ENCODE measurements at places on chromosomes 4 and X.

DNA sequence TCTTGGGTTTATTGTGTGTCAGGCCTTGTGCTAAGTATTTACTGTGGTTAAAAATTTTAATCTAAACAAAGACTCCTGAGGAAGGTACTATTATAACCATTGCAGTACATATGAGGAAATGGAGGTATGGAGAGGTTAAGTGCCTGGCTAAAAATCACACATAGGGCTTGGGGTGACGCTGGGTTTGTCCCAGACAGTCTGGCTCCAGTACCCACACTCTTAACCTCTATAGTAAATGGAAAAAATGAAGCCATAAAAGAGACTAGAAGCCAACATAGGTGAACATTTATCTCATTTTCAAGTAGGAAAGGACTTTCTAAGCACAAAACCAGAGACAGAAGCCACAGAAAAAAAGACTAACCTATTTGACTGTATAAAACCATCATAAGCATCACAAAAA lies 1.9 kb downstream of the FOXP3 start:
- no peak for DNase-seq

DNA sequence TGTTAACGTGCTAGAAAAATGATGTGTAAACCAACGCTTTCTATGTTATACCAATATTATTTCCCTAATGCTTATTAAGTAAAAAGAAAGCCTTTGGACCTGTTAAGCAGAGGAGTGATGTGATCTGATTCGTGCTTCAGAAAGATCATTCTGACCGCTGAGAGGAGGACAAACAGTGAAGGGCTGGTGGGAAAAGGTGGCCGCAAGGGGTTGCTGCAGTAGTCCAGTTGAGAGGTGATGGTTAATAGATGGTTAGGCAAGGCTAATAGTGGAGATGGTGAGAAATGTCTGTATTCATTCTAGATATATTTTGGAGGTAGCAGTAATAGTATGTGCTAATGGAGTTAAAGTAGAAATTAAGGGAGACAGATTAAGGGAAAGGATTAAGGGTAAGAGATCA lies 12.9 kb upstream of the VGLL1 start:
- DNase-seq, result no peak

GRCh38 chrX:11944501-11944900 lies 186.5 kb downstream of the MSL3 start:
- no peak for DNase-seq

DNA sequence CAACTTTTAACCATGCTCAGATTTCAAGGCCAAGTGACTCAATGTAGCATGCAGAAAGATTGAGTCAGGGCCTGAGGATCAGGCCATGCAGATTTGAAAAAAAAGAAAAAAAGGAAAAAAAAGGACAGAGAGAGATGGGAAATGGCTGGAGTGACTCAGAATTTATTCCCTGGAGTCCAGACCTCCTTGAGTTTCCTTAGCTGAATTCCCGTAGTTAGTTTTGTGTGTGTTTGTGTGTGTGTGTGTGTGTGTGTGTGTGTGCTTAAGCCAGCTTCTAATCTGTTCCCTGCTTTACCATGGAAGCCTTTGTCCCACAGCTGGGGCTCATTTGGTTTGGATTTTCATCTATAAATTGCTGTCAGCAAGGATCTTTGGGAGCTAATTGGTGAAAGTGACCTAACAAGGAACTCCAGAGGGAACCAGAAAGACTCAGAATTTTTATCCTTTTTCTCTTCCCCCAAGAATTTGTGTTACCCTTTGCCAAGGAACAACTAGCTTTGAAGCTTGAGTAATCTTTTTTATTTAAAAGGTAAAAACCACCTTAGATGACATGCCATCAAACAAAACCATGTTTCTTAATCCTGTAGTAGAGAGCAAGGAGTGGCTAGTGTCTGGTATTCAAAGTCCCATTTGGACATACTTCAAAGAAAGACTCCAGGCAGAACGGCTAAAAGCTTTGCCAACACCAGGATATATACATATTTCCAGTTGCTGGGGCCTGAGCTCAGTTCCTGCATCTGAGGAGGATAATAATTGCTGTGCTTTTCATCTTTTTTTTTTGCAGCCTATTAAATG lies 109.0 kb upstream of the DDIT4L start:
- DNase-seq, result no peak

DNA sequence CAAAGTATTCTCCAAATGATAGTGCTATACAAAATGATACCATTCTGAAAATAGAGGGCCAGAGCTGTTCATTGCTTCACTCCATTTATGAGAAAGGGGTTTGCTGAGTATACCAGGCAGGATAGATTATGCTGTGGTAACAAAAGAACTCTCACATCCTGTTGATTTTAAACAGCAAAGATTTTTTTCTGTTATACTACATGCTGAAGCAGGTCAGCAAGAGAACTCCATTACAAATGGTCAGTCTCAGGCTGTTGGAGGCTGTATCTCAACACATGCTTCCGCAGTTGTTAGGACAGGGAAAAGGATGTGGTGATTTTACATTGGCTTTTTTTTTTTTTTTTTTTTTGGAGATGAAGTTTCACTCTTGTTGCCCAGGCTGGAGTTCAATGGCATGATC lies 13.7 kb upstream of the KLHL5 start:
- DNase-seq, result no peak

DNA sequence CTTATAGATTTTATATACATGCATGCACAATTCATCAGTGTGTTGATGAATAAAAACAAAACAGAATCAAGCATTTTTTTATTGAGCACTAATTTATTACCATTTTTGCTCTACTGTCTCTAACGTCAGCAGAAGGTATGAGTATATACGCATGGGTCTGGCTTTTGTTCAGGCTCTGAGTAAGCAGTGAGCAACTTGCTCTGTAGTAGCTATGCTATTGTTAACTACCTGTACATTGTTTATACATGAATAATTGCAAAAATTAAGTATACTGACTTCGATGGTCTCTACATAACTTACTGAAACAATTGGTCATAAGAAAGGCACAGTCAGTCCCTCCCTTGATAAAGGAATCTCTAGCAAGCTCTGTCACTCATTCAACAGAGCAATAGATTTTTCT lies 122.9 kb downstream of the RS1 start:
- DNase-seq, result no peak

DNA sequence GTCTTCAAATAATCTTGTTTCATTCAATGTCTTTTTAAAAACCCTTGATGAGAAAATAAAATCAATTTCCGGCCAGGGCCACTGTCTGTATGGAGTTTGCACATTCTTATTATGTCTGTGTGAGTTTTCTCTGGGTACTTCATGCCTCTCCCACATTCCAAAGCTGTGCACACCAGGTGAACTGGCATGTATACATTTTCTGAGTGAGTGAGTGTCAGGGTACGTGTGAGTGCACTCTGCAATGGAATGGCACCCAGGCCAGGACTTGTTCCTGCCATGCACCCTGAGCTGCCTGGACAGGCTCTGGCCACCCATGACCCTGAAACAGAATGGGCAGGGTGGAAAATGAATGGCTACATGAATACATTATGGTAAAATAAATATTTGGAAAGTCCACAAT lies 61.3 kb downstream of the UBE2NL start:
- DNase-seq, result no peak

DNA sequence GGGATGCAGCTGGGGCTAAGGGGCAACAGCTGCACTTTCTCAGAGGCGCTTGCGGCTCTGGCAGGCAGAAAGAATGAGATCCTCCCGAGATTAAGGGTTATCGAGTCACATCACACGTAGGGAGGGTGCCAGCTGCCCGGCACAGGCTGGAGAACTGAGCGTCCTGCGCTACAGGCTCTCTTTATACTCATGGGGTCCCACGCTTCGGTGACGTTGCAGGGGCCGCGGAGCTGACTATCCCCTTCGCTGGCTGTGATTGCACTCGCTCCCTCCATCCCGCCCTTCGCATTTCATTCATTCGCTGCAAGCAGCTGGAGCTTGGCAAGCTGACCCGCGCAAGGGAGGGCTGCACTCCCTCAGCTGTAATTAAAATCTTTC lies at the start of gene TACR3:
Gene TACR3, minus strand, starts transcription at position 156 of the 378 bp plus-strand sequence. CDS start 310 bp downstream, outside the sequence.
- DNase-seq, result no peak

GRCh38 chrX:110915111-110915510 lies 119.5 kb upstream of the CHRDL1 start:
- no peak for DNase-seq

- DNase-seq, result peak; percentile 55
Observed at GRCh38 chr4:40316782-40317635, 18.1 kb upstream of the CHRNA9 start.

DNA sequence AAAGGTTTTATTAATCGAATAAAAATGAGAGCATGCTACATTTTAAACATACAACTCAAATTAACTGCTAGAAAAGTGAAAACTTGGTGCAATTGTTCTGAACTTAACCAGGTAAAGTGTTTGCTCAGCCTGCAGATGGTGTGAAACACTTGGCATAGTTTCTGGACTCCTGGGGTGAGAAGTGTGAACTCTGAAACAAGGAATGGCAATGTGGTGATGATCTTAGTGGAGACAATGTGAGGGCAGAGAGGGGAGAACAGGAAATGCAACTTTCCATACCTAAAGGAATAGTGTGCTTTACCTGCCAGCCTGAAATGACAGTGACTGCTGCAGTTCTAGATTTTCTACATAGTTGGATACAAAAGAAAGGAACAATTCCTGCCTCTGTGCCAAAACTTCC lies 57.4 kb downstream of the CCSER1 start:
- no peak for DNase-seq

- DNase-seq, result no peak
Observed at GRCh38 chr4:177229331-177229730, 80.3 kb upstream of the NEIL3 start.

DNA sequence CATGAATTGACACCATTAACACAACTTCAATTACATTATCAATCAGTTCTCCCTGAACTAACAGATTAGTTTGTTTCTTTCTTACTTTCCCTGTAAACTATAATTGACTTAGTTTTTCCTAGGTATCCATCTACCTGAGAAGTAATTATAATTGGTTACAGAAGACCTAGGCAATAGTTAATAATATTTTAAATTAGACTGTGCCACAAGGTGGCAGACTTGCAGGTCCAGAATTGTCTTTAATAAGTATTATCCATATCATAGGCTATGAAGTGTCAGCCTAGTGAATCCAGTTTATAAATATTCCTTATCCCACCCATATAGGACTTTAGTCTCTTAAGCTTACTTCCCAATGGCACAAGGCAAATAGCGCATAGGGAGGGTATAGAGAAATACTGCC lies 48.9 kb upstream of the FAM47B start:
- no peak for DNase-seq

DNA sequence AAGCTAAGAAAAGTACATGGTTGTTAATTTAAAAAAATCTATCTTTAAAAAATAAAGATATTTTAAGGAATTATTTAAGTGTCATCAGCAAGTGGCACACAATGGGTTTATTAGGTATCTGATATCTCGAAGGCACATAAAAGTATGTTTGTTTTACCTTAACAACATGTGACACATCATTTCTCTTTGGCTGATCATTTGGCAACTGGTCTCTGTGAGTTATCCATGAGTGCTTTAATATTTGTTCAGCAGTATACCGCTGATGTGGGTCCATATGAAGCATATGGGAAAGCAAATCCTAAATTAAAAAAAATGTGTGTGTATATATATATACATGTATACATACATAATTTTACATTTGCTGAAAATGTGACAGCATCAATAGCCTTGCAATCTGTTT lies 123.2 kb downstream of the RPS6KA6 start:
- DNase-seq, result no peak

DNA sequence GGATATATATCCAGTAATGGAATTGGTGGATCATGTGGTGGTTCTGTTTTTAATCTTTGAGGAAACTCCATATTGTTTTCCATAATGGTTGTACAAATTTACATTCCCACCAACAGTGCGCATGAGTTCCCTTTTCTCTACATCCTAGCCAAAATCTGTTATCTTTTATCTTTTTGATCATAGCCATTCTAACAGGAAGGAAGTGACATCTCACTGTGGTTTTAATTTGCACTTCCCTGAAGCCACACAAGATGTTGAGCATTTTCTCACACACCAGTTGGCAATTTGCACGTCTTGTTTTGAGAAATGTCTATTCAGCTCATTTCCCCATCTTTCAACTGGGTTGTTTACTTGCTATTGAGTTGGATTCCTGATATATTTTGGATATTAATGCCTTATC lies 194.9 kb downstream of the CBLL2 start:
- no peak for DNase-seq

DNA sequence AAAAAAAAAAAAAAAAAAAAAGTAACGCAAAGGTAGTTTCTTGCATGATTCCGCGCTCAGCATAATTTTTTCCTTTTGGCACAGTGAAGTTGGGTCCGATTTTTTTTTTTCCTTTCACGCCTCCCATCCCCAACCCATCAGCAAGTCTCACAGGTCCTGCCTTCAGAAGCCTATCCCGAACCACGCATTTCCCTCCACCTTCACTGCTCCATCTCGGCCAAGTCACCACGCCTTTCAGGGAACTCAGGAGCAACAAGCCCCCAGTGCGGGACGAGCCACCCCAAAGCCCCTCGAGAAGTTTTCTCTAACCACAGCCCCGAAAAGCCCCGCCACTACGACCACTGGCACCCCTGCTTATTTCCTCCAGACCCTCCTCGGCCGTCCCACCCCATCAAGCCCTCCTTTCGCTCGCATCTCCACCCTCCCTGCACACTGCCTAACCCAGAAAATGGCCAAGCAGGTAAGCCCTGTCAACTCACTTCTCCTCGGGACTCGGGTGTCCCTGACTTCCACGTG lies 1.0 kb downstream of the SLBP start:
- no peak for DNase-seq

DNA sequence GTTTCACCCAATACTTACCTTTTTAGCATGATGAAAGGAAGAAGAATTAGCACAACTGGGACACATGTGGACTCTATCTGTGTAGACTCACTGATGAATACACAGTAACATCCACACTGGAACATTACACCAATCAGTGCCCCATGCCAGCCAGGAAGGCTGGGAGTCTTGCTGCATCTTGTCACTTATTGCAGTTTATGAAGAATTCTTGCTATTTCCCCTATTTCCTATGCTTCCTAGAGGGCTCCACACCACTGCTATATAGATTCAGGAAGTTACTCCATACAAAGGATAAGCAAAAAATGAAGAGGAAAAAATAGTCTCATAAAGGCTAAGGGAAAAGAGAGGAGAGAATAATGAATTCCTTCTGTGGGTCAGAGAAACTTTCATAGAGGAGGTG lies 201.0 kb downstream of the CAMK2D start:
- DNase-seq, result no peak

GRCh38 chr4:69025191-69025998 lies 70.9 kb upstream of the UGT2B7 start:
- DNase-seq, result no peak

DNA sequence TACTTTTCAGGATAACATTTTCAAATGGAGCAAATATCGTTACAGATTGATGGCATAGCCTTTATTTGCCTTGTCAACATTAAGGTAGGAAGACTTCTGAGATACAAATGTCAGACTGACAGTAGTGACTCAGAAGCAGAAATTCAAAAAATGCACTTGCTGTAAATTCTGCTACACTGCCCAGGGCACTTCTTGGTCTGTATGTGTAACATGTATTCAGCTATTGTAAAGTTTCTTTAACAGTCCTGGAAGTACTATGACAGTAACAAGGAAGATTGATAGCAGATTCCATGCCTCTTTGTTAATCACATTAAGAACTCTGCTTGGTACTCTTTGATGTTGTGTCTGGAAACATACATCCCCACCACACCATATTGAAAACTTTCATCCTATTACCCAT lies 69.6 kb upstream of the PCDH18 start:
- DNase-seq, result no peak

All from activated gamma-delta T cell treated with Interleukin-2 at 50 U/mL for 16 hours (primary cell).